ENCODE measurements at places on chromosomes 16 and 17.
A peak's percentile ranks its signal among the peaks of the same experiment; 100 is the strongest.

GRCh38 chr16:85652431-85653221 is 36.1 kb downstream of the GINS2 start:
- DNase-seq, result no peak

DNA sequence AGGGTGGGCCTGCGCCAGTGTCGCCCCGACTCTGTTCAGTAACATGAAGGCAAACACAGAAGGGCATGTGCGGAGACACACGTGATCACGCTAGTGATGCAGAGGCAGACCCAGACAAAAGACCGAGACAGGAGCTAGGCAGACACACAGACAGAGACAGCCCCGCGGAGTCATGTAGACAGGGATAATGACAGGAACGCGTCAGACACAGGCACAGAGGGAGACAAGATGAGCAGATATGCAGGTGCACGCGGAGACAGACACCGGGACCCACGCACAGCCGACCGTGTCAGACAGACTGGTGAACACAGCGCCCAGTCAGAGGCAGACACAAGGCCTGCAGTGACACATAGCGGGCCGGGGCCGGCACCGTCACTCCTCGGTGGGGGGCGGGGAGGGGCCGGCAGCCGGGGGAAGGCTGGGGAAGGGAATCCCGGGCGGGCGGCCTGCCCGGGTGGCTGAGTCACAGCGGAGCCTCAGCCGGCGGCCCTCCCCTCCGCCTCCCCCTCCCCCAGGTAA is 7.4 kb downstream of the KDM6B start:
- DNase-seq, result peak; percentile 97

GRCh38 chr16:3766177-3766576 is 48.9 kb upstream of the TRAP1 start:
- DNase-seq, result no peak

DNA sequence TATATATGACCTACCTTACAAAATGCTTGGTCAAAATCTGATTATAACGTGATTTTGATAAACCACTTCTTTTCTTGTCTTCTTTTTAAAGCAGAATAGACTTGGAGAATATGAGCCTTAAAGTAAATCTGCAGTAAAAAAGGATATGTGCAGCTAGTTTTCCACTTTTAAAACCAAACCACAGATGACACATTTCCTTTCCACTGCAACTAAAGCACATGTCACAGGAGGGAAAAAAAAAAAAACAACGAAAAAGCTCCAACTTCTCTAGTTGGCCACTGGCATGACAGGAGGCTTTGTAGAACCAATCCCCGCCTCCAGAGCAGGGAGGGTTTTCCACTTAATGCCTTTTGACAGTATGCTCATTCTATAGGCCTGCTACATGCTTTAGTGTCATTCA is at the start of gene EVI2A:
Gene EVI2A, minus strand, starts transcription at position 142 of the 400 bp plus-strand sequence. CDS start 2,609 bp downstream, outside the sequence.
- DNase-seq, result peak; percentile 79

- no peak for DNase-seq
These were observed 28.8 kb upstream of the ABCC11 start for GRCh38 chr16:48276102-48276501.

DNA sequence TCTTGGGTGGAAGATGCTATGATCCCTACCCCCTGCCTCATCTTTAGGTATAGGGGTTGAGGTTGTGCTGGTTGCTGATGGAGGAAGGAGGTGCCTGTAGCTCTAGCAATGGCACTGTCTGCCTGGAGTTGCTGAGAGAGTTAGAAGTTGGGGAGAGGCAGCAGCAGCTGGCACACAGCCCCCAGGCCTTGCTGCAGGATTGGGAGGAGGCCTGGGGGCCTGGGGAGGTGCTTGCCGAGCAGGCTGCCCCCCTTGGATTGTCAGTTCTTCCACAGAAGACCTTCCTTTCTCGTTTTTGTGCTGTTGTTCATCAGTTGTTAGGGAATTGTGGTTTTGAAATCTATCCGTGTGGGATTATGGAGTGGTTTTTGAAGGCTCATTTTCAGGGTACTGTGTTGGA is 52.9 kb downstream of the SEC14L1 start:
- DNase-seq, result no peak

GRCh38 chr16:70743791-70744190 is 57.2 kb downstream of the VAC14 start:
- no peak for DNase-seq

GRCh38 chr16:73713251-73713650 is 583.4 kb upstream of the PSMD7 start:
- no peak for DNase-seq

- DNase-seq, result no peak
These were observed 536 bp downstream of the TMC6 start for GRCh38 chr17:78127888-78128550.

DNA sequence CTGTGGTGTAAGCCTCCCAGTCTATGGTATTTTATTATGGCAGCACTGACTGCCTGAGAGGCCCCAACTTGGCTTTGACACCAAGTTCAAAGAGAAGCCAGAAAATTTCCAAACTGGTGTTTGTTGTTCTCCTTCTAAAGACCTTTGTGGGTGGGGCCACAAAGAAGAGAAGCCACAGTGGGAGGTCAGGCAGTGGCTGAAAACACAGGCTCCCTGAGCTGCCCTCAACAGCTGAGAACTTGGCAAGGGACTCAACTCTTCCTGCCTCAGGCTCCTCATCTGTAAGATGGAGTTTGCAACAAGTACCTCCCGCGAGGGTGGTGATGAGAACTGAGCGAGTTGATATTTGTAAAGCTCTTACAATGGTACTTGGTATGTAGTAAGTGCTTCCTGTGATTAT is 18.2 kb downstream of the CES5A start:
- DNase-seq, result no peak

- DNase-seq, result no peak
These were observed 71.2 kb upstream of the CDYL2 start for GRCh38 chr16:80875616-80876015.

GRCh38 chr17:64984181-64984580 is 64.9 kb upstream of the LRRC37A3 start:
- DNase-seq, result no peak

DNA sequence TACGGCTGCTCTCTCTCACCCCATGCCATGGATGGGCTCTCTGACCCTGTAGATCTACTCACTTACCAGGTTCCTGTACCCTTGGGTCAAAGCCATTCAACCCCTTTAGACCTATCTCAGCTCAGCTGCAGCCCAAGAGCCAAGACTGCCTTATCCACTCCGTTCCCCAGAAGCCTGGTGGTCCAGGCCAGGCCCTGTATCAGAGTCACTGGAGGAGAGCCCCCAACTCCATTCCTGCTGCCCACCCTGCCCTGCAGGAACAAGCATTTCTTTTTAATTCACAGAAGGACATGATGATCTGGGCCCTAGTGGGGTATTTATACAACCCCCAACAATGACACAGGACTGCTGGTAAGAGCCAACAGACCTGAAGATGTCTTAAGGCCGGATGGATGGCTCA is 76.8 kb downstream of the AIPL1 start:
- no peak for DNase-seq

DNA sequence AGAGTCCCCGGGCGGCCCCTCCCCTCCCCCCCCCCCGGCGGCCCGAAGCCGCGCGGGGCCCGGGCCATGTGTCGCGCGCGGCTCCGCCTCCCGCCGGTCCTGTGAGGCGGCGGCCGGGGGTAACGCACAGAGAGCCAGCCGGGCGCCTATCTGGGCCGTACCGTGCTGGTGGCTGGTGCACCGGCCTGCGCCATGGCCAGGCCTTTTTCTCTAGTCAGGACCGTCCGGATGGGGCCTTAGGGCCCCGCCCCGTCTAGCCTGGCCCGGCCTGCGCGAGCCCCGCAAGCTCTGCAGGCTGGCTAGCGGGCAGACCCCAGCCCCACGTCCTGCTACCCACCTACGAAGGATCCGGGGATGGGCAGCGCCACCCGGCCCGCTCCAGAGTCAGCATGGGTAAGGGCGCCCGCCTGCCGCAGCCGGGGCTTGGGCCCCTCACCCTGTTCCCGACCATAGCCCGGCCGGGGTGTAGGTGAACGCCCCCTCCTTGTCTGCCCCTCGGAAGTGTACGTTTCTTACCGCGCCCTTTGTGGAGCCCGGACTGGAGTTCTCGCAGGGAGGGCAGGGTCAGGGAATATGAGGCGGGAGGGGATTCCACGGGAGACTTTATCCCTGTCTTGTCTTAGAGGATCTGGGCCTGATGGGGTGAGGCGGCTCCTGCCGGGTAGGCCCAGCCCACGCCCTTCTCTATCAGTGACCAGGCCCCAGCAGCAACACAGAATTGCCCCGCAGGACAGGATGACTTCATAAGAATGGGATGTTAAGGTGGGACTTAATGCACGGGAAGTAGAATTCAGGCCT is at the start of gene CENPT:
Gene CENPT, minus strand, starts transcription at position 630 of the 798 bp plus-strand sequence. CDS start 13,834 bp downstream, outside the sequence.
- peak; percentile 10 for DNase-seq

- no peak for DNase-seq
These were observed 142.7 kb upstream of the GNAO1 start for GRCh38 chr16:56048425-56049105.

DNA sequence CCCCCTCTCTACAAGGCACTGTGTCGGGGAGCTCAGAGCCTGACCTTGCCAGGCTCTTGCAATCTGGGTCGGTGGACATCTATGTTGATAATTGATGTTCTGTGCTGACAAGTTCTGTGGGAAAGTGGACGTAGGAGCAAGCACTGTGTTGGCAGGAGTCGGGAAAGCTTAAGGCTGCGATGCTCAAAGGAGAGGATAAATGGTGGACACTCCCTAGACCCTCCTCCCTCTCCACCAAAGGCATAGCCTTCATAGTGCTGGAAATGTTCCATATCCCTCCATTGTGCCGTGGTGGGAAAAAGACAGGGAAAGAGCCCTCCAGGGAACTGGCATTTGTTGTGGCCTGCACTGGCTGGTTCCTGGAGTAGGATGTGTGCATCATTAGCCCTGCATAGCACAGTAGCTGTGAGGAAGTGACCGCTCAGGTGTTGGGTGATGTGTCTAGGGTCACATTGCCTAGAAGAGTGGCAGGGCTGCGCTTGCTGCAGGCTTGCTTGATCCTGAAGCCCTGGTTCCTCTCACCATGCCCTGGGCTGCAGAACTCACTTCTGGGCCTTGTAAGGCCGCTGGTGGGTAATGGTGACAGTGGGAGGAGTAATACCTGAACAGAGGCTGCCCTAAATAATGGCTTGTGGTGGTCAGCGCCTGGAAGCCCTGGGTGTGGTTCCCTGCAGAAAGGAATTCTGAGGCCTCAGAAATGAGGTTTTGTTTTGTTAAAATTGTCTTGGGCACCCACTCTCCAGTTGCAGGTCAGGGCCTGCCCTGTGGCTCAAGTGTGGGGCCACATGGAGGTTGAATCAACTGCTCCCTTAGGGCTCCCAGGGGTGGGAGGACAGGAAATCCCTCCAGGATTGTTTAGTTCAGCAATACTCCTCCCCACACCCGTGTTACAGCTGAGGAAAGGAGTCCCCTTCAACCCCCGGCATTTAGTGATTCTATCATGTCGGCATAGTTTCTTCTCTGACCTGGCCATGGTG is 62.6 kb downstream of the KSR1 start:
- no peak for DNase-seq

DNA sequence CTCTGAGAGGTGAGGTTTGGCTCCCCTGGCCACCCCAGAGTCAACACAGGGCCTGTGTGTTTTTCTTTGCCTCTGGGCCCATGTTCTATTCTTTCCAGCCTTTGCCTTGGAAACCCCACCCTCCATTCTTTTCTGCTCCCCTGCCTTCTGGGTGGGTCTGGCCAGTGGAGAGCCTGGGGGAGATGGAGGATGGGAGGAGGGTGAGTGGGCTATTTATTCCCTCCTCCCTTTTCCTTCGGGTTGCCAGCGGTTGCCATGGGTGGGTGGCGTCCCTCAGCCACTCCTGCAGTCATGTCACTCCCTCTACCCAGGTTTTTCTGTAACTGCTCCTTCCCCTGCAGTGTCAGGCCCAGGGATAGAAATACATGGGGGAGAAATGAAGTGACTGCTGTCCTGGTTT is 15.5 kb downstream of the CMIP start:
- DNase-seq, result no peak

DNA sequence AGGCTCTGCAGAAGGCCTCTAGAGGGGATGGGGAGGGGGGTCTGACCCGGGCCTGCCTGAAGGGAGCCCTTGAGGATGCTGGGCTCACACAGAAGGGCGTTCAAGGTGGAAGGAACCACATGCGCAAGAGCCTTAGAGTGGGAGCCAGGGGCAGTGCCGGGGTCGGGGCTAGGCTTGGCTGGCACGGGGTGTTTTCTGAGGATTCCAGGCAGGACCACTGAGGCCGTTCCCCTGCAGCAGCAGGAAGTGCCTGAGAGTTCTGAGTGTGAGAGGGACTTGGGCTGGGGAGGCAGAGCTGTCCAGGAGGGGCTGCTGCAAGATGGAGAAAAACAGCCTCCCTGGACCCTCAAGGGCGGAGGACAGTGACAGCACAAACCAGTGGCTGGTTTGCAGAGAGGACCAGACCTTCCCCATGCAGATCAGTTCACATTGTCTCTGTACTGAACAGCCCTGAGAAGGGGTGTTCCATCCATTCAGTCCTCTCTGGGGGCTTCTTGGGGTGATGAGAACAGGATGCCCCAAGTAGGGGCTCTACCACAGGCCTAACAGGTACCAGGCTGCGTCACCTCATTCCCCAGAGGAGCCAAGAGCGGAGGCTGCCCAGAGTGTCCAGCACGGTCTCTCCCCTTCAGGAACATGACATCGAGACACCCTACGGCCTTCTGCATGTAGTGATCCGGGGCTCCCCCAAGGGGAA is 3.4 kb downstream of the NDRG4 start:
- DNase-seq, result no peak

GRCh38 chr17:40086150-40087044 is 14.0 kb downstream of the NR1D1 start:
- peak; percentile 58 for DNase-seq

- DNase-seq, result no peak
These were observed 27.8 kb upstream of the MRTFB start for GRCh38 chr16:14043278-14043677.

- DNase-seq, result no peak
These were observed 15.9 kb upstream of the ULK2 start for GRCh38 chr17:19883537-19884215.

- no peak for DNase-seq
These were observed 16.2 kb downstream of the RDM1 start for GRCh38 chr17:35914354-35914753.

DNA sequence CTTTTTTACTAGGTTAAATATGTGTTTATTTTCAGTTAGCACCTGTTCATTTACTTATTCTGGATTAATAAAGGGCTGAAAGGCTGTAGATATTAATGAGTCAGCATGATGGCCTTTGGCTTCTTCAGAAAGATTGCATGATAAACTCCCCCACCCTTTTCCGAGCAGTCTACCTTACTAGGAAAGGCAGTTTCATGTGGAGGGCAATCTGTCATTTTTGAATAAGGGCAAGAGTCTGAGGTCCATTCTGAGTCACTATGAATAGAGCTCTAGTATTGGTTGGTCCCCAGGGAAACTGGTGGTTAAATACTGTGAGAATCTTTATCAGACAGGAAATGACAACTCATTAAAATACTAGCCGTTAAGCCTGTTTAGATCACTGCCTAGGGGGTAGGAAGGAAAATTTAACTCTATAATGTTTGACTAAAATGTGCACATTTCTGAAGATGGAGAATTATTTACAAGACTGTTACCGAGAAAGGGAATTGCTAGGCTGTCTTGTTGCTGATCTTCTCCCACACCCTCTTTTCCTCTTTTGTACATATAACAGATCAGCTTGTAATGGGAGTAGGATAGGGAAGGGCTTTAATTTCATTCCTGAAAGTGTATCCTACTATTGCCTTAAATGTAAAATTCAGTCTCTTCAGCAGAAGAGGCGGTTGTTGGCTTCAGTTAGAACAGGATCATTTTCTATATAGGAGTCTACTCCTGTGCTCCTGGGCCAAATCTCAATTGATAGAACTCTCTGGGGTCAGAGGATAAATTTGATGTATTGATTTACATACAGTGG is 63.3 kb downstream of the TUBD1 start:
- peak; percentile 36 for DNase-seq

- DNase-seq, result peak; percentile 40
These were observed 14.6 kb downstream of the COTL1 start for GRCh38 chr16:84603140-84603816.
